ENCODE measurements at places on chromosomes 6 and 20.

GRCh38 chr6:169253337-169254238, at the start of gene THBS2:
Gene THBS2, minus strand, starts transcription at chr6:169253846. Its CDS starts 3,062 bp downstream, at chr6:169250784.
- no peak for DNase-seq

- DNase-seq: no peak
Measured at GRCh38 chr6:33407132-33407718, 3.6 kb upstream of the PHF1 start.

DNA sequence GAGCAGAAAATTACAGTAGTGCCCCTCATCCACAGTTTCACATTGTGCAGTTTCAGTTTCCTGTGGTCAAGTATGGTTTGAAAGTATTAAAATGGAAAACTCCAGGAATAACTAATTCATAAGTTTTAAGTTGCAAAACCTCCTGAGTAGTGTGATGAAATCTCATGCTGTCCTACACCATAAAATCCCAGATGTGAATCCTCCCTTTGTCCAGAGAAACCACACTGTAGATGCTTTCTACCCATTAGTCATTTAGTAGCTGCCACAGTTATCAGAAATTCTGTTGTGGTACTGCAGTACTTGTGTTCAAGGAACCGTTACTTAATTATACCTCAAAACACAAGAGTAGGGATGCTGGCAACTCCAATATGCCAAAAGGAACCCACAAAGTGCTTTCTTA, 74.7 kb downstream of the PTCHD4 start:
- DNase-seq: no peak

GRCh38 chr6:89139509-89140346, 6.1 kb upstream of the PM20D2 start:
- no peak for DNase-seq

- no peak for DNase-seq
Measured at GRCh38 chr6:81561071-81561564, 191.4 kb downstream of the TENT5A start.

DNA sequence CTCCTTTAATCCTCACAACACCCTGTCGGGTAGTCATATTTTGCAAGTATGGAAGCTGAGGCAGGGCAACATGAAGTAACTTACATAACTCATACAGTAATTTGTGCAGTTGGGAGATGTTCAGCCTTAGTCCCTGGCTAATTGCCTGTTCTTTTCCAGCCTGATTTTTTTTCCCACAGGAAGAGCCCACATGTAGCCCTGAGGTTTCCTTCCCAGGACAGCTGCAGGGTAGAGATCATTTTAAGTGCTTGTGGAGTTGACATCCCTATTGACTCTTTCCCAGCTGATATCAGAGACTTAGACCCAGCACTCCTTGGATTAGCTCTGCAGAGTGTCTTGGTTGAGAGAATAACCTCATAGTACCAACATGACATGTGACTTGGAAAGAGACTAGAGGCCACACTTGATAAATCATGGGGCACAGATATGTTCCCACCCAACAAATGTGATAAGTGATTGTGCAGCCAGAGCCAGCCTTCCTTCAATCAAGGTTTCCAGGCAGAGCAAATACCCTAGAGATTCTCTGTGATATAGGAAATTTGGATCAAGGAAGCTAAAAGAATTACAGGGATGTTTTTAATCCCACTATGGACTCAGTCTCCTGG, 5.0 kb upstream of the BTN2A1 start:
- no peak for DNase-seq

- no peak for DNase-seq
Measured at GRCh38 chr6:125316621-125317020, 14.9 kb upstream of the HDDC2 start.

GRCh38 chr6:52152711-52153160, 33.4 kb upstream of the IL17A start:
- DNase-seq: no peak

GRCh38 chr6:85458782-85459181, 8.9 kb downstream of the NT5E start:
- DNase-seq: no peak

DNA sequence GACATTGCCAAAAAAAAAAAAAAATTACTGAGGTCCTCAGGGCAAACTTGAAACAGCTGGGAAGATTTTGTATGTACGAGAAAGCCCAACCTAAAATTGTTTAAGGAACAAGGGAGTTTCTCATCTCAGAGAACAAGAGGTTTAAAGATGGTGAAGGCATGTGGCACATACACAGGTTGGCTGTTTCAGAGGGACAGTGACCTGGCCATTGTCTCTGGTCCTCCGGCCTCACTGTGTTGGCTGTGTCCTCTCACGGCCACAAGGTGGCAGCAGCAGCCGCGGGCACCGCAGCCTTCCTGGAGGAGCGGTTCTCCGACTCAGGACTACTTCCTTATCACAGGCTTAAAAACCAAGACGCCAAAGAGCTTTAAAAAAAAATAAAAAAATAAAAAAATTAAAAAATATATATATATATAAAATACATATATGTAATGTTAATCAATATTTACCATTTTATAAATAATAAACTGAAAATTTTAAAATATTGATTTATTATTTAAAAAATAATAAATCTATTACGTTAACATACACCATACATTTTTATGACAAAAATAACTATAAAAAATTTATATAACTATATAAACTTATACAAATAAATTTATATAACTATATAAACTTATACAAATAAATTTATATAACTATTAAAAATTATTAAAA, 52.8 kb downstream of the GTF2H5 start:
- peak; percentile 39 for DNase-seq

- no peak for DNase-seq
Measured at GRCh38 chr20:35290186-35290886, 1.9 kb downstream of the FAM83C start.

DNA sequence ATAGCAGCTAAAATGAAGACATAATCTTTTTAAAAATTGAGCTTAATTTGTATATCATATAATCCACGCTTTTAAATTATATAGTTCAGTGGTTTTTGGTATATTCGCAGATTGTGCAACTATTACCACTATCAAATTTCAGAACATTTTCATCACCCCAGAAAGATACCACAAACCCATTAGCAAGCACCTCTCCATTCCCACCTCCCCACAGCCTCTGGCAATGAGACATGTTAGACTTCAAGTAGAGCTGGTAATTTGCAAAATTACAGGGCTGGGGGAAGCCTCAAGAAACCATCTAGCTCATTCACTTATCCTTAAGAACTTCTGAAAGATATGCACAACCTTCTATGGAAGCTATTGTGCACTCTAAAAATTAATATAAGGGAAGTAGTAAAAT, 37.2 kb downstream of the TRMT6 start:
- DNase-seq: no peak

DNA sequence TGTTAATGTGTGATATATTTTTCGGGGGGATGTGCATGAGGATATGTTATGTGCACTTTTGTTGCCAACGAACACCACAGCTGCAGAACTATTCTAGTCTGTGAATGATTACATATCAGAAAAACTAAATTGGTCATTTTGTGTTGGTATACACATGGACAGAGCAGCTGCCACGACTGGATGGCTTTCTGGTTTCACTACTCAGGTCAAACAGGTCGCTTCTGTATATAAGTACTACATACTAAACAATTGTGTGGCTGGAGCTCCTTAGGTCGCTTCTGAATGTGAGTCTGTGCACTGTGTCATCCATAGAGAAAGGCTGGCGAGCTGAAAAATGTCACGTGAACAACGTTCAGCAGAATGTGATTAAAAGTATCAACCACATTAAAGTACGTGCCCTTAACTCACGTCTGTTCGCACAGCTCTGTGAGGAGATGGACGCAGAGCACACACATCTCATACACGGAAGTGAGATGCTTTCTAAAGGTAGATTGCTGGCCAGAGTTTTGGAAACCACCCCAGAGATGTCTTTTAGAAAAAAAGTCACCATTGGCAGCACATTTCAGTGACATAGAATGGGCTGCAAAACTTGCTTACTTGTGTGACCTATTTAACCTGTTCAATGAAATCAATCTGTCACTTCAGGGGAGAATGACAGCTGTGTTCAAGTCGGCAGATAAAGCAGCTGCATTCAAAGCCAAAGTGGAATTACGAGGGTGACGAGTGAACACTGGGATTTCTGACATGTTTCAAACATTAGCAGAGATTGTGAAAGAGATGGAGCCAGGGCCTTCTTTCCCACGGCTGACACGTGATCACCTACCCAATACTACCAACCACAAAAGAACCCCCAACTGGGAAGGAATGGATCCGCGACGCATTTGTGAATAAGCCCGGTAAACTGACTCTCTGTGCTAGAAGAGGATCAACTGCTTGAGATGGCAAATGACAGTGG, 176.6 kb downstream of the PDE10A start:
- no peak for DNase-seq

- no peak for DNase-seq
Measured at GRCh38 chr6:153816366-153816765, 222.7 kb upstream of the OPRM1 start.

DNA sequence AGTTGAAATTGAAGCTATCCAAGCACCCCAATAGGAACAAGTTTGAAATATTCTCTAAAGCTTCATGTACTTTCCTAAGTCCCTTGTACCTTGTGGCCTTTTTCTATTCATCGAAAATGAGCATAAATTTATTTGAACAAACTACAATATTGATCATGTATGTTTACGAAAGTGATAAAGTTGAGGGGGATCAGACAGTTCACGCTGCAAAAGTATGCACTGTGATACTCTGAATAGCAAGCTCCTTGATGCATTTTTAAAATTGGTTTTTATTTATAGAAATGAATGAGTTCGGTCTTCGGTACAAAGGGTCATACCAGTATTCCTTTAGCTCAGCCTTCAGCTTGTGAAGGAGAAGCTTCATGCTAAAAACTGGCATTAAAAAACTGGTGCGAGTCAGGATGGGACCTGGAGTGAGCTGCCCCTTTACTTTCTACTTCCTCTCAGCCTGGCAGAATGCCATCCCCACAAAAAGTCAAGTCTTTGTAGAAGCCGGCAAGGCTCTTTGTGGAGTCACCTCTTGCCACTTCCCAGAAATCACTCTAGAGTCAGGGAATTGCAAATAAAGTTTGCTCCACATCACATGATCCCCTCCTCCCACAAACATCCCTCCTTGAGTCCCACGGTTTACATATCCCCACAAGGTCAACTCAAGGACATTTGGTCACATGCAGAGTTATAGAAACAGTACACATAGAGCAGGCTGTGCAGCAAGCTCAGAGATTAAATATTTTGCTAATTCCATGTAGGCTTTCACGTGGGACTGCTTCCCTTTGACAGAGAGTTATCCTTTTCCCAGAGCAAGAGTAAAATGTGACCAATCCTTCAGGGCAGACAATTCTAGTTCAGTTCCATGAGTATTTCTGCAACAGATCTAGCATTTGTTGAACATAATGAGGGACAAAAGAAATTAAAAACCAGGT, 34.6 kb upstream of the ADGRF1 start:
- DNase-seq: no peak

DNA sequence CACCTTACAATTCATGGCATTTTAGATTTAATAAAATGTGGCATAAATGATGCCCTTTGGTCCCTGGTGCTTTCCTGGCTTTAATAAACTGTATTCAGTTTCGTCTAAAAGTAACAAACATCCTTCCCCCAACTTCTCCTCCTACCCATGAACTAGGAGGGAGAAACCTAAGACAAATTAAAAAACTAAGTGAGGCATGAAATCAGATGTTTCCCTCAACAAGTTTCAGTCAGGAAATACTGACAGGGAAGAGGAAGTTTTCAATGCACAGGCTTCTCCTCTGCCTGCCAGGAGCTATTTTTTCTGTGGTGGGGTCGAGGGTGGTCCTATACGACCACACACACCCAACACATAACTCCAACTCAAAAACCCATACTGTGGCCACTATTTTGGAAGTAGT, 10.0 kb downstream of the HBS1L start:
- no peak for DNase-seq

DNA sequence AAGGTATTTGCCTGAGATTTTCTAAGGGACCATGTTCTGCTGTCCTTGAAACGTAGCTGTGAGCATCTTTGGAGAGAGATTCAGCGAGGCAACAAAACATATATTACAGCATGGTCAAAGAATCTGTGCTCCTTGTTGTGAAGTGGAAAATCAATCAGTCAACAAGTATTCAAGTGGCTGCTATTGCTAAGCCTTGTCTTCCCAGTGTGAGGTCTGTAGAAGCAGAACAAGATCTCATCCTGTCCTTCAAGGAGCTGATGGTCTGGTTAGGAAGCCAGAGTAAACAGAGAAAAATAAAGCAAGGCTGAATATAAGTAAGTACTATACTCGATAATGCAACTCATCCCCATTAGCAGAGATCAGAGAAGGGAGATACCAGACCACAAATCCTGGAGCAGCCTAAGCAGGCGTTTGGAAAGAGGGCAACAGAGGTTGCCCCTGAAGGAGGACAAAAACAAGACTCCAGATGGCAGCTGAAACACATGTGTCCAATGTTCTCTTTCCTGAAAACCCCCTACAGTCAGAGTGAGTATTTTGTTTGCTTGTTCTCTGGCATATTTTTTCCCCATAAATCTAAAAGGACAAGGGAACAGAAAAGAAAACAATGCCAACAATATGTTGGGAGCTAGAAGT, 392.0 kb downstream of the SYNE1 start:
- no peak for DNase-seq

- DNase-seq: no peak
Measured at GRCh38 chr6:139833592-139833991, 459.1 kb upstream of the CITED2 start.

DNA sequence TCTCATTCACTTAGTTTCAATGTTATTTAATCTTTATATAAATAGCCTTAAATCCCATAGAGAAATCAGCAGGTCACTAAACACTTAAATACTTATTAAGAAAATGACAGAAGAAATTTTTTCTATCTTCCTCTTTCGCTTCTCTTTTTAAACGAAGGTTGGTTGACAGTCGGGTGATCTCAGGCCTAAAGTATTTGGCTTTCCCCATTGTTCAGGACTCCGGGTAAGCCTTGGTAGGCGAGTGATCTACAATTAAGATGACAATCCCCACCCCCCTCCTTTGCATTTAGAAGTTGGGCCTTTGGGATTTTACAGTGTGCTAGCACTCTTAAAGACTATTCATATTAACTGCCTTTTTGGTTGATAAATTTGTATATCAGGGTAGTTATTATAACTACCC, 19.7 kb upstream of the UTRN start:
- DNase-seq: no peak

- DNase-seq: no peak
Measured at GRCh38 chr6:63319939-63320338, at the start of gene LGSN. Gene LGSN, minus strand, starts transcription at chr6:63319983. Its CDS starts 40 bp downstream, at chr6:63319943.

All from bone marrow (tissue), 2 donors.